ENCODE measurements at places on chromosomes 16 and 17. TPM values are rescaled to one million over a fixed set of nuclear protein-coding genes. Genes with fewer than 3 reads are reported as not detected.

MBTD1 gene
- 98.6 TPM for total RNA-seq

CPNE7 gene
- 13.5 TPM for total RNA-seq

RMI2 gene
- total RNA-seq = 4.1 TPM

KRT33B gene
- total RNA-seq = not detected

All from parietal lobe (tissue), 2 donors.